Neural crest cell (in vitro differentiated cells): ENCODE measurements at places on chromosomes 12 and 14.
A peak's percentile ranks its signal among the peaks of the same experiment; 100 is the strongest.

DNA sequence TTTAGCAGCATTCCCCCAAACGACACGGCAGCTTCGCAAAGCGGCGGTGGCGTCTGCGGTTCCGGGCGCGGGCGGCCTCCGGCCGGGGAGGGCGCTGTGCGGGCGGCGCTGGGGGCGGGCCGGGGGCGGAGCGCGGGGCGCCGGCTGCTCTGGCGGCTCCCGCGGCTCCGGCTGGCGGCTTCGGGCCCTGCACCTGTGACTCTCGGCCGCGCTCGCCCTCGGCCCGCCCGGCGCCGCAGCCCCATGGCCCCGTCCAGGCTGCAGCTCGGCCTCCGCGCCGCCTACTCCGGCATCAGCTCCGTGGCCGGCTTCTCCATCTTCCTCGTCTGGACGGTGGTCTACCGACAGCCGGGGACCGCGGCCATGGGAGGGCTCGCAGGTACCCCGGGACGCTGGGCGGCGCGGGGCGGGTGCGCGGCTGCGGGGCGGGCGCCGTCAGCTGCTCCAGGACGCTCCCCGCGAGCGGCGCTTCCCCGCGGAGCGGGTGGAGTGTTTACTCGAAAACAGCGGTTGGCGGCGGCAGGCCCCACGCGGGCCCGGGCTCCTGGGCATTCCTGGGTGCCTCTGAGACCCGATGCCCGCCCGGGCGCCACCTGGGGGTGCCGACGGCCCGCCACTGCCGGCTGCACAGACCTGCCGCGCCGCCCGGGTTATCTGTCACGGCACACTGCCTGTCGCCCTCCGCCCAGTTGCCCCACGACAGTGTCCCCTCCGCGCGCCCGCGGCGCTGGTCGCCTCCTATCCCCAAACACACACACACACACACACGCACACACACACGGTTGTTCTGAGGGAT, at the start of gene SLC48A1:
Gene SLC48A1, plus strand, starts transcription at position 177 of the 796 bp plus-strand sequence. Its CDS starts 67 bp downstream, at position 244.
- peak; percentile 70 for DNase-seq

GRCh38 chr12:100295764-100296555, 29.0 kb downstream of the SCYL2 start:
- DNase-seq, result no peak

DNA sequence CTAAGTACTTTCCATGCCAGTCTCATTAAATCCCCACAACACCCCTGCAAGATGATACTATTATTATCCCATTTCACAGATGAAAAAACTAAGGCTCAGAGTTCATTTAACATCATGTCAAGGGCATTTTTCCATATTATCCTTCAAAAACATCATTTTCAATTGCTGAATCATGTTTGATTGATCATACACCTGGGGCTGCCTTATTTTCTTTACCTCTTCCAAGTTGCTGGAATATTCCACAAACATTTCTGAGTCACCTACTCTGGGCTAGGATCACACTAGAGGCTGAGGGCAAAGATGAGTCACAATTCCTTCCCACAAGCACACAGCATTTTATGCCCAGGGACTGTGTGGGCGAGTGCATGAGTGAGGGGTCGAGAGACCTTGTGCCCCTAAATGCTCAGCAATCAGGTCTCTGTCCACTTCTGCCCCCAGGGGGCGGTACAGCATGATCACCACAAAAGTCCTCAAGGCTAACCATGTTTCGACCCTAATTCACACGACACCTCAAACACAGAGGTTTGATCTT, 14.1 kb upstream of the TMEM119 start:
- peak; percentile 55 for DNase-seq

DNA sequence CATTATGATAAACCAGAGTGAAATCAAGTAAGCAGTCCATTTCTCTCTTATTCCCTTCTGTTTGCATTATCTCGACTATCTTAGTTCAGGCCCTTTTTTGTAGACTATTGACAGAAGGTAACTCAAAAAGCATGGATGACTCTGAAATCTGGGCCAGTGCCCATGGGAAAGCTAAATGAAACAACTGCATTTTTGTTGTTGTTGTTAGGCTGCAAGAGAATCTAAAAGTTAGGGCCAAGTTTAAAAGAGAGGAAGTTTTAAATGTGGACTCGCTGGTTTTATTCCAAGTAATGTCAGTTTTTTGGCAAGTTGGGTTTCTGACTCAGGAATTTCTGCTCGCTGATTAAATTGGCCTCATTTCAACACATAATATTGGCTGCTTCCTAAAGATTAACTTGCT, 201.1 kb downstream of the PIK3C2G start:
- DNase-seq, result no peak

DNA sequence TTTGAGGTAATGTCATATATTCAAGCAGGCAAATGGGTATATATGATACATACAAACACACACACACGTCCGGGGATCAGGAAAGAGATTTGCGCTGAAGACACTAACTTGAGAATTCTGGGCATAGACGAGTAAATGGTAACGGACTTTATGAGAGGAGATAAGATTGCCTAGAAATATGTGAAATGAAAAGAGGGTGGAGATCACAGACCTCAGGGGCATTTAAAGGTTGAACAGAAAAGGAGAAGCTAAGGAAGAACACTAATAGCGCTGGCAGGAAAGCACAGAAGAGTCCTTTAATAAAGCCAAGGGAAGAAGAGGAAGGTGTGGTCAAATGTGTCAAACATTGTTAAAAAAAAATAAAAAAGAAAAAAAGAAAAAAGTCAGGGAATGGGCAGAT, 13.1 kb downstream of the CRY1 start:
- no peak for DNase-seq

DNA sequence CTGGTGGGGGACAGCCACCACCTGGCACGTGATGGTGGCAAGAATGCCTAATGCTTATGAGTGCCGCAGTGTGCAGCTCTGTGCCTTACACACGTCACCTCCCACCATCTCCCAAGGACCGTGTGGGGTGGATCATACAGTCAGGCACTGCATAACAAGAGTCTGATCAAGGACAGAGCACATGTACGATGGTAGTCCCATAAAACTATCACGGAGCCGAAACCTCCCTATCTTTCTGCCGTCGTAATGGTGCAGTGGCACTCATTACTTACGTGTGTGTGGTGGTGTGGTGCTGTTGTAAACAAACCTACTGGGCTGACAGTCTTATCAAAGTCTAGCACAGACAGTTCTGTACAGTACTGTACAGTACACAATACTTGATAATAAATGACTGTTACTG, 89.3 kb downstream of the CACNA1C start:
- no peak for DNase-seq

DNA sequence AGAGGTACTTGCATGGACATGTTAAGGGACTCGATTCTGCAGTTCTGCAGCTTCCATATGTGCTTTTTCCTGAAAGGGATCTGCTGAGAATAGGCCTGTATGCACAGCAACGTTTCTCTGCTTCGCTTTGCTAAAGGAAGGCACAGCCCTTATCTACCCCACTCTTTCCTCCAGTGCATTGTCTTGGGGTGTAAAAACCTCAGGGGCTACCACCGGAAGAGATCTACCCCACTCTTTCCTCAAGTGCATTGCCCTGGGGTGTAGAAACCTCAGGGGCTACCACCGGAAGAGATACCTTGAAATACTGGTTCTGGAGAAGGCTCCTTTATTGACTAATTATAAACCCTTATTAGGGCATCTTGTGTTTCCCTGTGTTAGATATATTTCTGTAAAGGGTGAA, 52.9 kb downstream of the SEL1L start:
- DNase-seq, result no peak

- DNase-seq, result no peak
Measured at GRCh38 chr14:88681755-88682494, 110.8 kb downstream of the EML5 start.

DNA sequence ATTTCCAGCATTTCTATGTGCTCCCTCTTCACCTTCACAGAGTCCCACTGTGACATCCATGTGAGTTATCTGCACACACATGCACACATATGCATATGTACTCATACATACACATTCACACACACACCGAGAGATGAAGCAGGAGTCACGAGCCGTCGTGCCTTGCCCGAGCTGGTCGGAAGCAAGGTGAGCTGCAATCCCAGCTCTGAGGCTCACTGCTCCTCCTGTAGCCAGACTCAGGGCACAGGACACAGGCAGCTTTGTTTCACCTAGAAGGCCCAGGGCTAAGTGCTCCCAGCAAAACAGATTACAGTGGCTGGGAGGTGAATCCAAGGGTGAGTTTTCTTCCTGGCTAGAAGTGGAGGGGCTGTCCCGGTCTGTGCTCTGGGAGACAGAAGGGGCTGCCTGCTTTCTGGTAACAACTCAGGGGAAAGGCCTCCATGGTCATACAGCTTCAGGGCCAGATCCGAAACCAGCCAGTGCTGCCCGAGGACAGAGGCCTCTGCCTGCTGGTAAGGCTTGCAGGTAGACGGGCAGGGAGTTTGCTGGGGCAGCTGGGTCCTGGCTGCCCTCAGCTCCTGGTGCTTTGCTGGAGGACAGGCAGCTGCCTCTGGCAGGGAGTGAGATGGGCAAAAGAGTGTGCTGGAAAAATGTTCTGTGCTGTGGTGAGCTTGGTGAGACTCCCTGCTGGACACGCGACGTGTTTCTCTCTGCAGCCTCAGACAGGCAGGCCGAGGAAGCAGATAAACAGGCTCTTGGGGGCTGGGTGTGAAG, 123.7 kb downstream of the CRACR2A start:
- no peak for DNase-seq

DNA sequence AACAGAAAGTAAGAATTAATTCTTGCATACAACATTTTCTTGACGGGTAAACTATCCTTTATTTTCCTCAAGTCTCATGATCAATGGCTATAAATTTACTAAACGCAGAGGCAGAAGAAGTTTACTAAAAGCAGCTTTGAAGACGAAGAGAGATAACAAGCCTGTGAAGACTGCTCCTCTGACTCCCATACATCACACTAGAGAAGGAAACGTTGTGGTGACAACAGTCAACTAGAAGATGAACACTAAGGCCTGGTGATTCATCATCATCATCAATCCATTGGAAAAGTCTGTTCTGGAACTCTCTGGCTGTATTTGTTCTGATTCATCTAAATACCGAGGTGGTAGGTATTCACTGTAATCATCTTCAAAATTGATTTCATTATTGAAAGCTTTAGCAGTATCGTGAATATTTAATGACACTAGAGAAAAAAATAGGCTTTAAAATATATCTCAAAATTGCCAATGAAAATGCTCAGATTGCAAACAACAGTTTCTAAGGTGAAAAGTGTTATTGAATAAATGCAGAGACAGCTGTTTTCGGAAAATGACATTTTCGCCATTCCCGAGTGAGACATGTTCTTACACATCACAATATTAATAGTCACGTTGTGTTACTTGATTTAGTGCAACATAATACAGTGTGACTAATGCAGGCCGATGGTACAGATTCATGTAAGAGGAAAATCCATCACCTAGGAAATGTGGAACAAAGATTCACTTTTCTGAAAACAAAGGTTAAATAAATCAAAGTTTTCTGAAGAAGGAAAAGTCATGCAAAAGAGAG, 260.5 kb downstream of the C12orf50 start:
- DNase-seq, result no peak

GRCh38 chr14:76250302-76250701, 98.6 kb downstream of the GPATCH2L start:
- no peak for DNase-seq

- DNase-seq, result no peak
Measured at GRCh38 chr14:72966038-72966437, 39.8 kb downstream of the DCAF4 start.

DNA sequence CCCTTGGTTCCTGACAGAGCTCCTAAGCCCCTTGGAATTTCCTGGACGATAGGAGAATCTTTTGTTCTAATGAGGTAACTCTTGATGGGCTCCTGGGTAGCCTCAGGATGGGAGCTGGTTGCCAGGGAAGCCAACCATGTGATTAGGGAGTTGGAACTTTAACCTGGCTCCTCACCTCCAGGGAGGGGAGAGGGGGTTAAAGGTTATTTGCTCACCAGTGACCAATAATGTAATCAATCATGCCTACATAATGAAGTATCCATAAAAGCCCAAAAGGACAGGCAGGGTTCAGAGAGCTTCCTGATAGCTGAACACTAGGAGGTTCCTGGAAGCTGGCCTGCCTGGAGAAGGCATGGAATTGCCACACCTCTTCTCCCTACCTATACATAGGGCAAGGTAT, 6.2 kb upstream of the CNOT2 start:
- DNase-seq, result no peak

DNA sequence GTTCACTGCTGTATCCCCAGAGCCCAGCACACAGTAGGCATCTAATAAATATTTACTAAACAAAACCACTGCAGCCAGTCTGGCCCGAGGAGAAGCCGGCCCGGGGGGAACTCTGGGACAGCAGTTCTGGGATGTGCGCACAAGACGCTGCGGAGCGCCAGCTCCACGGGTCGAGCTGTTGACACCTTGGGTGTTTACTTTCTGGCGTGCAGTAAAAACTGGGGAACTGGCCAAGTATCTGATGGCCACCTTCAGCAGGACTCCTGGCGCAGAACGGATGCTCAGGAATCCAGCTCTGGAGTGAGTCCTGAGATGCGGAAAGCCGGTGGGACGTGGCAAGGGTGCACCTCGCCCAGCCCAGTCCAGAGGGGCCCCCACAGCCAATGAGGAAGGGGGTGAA, 65.6 kb downstream of the NCOR2 start:
- no peak for DNase-seq

- peak; percentile 11 for DNase-seq
Measured at GRCh38 chr12:38921025-38921677, 15.8 kb upstream of the CPNE8 start.

DNA sequence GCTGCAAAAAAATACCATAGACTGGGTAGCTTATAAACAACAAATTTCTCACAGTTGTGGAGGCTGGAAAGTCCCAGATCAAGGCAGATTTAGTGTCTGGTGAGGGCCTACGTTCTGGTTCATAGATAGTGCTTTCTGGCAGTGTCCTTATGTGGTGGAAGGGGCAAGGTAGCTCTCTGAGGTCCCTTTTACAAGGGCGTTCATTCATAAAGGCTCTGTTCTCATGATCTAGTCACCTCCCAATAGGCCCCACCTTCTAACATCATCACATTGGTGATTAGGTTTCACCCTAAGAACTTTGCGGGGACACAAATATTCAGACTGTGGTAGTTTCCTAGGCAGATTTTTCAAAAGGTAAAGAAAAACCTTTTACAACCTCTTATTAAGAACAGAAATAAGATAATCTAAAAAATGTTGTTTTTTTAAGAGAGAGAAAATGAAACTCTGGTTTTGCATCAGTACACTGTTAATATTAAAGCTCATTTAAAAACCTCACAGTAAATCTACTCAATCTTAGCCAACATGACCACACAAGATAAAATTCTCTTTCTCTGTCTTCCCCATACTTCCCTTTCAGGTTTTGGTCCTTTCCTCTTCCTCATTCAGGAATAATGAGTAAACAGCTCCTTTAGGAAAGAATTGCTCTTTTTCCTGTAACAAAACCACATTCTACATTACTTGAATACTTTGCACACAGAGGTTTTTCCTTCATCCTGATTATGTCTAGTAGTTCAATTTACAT, 117.5 kb downstream of the UNC79 start:
- DNase-seq, result no peak

GRCh38 chr12:91140026-91140931, 29.0 kb upstream of the LUM start:
- no peak for DNase-seq
